ENCODE measurements at places on chromosomes 6 and 20. TPM values are rescaled to one million over a fixed set of nuclear protein-coding genes. Genes with fewer than 3 reads are reported as not detected.

Gene HLA-DQB1
- 16.5 TPM for total RNA-seq

Gene DLL1
- total RNA-seq: not detected

Gene OTOR
- not detected for total RNA-seq

Gene SAMD3
- total RNA-seq: not detected

Gene TFAP2D
- not detected for total RNA-seq

Gene ECT2L
- not detected for total RNA-seq

Gene GMNN
- total RNA-seq: 120 TPM

Gene HCRTR2
- total RNA-seq: not detected

Gene MAFB
- total RNA-seq: not detected

Gene IP6K3
- not detected for total RNA-seq

Gene IL20RA
- total RNA-seq: not detected

Gene DYNLT2
- 7.5 TPM for total RNA-seq

Gene RNF144B
- total RNA-seq: 154 TPM

Gene ADGRG6
- total RNA-seq: not detected

Gene LCA5
- 2.4 TPM for total RNA-seq

Gene FOXF2
- not detected for total RNA-seq

Gene PROKR2
- not detected for total RNA-seq

Gene EYA2
- total RNA-seq: not detected

Gene SALL4
- not detected for total RNA-seq

Measured in OCI-LY7 (cell line).